8988T (cell line): ENCODE measurements at places on chromosomes 1 and 21.

DNA sequence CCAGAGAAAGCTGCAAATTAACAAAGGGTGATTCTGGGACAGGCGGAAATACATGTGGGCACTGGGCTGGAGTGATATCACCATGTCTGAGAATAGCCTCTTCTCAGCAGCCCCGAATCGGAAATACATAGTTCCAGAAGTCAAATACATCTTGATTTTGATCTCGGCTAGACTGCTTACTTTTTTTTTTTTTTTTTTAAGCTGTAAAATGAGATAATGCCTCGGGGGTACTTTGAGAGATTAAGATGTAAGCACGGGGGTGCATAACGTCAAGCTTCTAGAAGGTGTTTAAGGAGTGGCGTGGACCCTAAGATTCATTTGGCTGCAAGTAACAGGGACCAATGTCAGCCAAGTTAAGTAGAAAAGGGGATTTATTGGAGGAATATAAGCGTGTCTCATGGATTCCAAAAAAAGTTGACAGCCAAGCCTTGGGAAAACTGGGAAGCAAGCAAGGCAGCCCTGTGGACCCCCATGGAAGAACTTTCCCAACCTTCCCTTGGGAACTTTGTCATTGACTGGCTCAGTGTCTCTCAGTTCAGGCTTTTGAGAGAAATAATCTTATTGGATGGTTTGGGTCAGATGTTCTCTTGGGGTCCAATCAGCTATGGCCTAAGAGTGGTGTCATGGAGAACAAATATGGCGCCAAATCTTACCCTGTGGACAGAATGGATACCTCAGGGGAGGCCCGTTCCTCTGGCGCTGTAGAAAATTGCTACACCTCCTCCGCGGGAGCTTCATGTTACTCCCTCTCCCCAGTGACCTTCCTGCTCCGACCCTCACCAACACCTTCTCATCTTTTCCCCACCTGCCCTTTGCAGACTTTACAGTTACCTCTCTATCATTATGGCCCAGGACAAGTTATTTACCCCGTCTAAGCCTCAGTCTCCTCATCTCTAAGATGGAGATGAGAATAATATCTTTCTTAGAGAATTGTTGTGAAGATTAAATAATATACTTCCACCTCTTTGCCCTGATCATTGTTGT lies 186.6 kb downstream of the KAZN start:
- no peak for DNase-seq

- DNase-seq: no peak
Observed at GRCh38 chr1:116126281-116126680, 15.1 kb downstream of the MAB21L3 start.

DNA sequence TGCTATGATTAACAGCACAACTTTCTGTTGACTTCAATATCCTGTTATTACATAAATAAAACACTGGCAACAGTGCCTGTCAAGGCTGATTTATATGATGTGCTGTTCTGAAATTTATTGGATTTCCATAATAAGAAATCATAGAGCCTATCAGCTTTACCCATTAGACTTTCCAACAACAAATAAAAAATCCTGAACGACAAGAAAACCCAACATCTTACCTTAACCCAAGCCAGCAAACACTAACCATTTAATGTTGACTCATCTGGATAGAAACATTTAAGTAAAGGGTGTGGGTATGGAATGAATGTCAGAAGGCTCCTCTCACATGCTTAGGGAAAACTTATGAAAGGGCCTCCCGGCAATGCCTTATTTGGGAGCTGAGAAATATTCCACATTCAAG lies 165.1 kb downstream of the SLC45A1 start:
- DNase-seq: no peak

- DNase-seq: no peak
Observed at GRCh38 chr1:97385536-97386277, 535.1 kb downstream of the DPYD start.

DNA sequence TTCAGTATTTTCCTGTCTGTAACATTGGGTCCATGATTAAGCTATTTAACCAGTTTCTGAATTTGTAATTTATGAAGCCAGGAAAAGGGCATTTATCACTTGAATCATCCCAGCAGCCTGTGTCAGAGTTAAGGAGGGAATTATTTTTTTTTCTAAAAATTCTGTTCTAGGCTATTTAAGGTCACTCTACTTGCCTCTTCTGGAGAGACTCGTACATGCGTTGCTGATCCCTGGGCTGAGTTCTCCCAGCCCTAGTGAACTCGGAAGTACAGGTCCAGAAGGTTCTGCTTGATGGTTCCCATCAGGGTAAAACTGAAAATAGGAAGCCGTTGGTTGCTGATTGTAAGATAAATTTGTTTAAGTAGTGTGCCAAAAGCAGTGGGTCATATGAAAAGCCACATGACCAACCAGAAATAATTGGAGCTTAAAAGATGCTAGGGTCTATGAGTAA lies 90.7 kb downstream of the GPR88 start:
- DNase-seq: no peak

GRCh38 chr1:156099282-156099681 lies 15.2 kb upstream of the LMNA start:
- DNase-seq: no peak

DNA sequence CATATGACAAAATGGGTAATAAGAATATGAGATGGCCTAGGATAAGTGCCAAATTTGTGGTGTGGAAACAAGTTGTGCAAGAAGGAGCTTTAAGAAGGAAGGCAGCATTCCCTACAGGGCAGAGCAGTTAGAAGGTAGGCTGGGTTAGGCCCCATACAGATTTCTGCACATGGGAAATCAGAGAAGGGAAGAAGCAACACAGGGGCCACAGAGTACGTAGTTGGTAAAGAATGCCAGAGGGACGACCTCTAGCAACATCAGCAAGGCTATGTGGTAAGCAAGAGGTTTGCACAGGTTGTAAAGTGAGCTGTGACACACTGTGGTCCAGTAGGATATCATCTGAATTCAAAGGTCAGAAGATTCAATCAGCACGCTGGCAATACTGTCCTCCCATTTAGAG lies 765.6 kb upstream of the B3GALT2 start:
- DNase-seq: no peak

DNA sequence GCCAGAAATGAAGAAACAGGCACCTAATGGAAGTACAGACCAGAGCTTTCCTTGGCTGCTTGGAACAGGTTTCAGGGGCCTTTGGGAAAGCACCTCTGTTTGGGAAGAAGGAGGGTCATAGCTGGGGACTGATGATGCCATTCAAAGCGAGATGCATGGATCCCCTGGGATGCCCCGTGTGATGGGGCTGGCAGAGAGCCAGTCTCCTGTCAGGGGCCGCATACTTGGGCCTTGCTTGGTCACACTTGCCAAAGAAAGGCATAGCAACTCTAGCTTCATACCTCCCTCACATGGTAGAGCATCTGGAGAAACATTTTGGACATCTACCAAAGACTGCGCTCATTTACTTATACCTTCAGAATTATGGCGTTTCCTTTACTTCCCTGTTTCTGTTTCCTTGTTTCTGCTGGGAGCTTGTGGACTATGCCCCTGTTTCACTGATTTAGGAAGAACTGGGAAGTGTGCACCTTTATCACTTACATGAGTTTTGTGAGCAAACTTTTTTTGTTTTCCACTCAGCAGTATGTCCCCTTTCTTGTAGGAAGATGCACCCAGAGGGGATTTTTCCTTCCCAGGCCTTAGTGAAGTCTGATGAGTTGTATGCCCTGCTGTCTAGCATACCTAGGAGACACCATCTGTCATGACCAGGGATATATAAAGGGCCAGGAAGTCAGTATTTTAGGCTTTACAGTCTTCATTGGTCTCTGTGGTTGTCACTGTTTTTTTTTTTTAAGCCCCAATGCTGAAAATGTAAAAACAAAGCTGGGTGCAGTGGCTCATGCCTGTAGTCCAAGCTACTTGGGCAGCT lies 19.8 kb upstream of the ST3GAL3 start:
- no peak for DNase-seq

- no peak for DNase-seq
Observed at GRCh38 chr1:39944410-39945112, 10.4 kb upstream of the MFSD2A start.

GRCh38 chr1:232655028-232655745 lies 25.3 kb upstream of the SIPA1L2 start:
- DNase-seq: no peak

- DNase-seq: no peak
Observed at GRCh38 chr1:168835176-168835575, 106.2 kb upstream of the DPT start.

DNA sequence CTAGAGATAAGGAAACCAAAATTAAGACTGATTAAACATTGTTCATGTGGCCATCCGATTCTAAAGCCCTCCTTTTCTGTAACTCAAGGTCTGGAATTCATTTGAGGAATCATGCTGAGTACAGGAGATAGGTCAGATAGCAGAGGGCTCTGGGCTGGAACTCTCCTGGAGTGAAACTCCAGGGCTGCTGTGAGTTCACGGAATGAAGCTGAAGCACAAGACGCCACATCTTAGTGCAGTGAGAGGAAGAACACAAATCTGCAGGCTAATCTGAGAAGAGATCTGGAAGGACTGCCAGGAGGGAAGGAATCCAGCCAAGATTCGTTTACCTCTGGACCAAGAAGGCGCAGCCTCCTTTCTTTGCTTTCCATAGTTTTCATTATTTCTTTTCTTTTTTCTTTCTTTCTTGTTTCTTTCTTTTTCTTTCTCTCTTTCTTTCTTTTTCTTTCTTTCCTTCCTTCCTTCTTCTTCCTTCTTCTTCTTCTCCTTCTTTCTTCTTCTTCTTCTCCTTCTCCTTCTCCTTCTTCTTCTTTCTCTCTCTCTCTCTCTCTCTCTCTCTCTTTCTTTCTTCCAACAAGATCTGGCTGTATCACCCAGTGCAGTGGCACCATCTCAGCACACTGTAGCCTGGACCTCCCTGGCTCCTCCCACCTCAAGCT lies 74.8 kb upstream of the ATP1B1 start:
- DNase-seq: no peak

DNA sequence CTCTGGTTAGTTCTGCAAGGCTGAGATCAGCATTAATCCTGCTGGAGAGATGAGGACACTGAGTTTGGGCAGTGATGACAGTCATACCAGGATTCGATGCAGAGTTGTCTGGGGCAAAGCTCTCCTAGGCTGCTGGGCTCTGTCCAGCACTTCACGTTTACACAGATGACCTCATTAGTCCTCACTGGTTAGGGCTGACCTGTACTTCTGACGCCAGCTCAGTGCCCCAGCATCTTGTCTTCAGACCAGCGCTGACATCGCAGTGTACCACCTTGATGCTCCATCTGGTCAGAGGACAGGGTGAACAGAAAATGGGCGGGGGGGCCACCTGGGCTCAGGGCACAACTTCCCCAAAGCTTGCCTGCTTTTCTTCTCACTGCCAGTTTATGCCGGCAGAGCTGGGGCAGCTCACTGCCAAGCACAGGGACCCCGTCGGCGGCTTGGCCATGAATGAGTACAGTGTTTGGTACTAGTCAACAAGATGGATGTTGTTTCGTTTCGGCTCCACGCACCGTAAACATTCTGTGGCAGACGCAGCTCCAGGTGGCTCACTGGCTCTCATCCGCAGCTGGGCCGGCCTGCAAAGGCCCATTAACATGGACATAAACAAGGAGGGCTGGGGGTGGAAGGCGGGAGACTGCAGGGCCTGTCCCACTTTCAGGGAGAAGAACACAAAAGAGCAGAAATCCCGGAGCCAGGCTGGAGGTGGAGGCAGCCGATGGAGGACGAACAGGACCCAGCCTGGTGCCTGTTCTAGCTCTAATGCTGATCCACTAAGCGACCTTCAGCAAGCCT lies 118.7 kb downstream of the GLIS1 start:
- DNase-seq: no peak

DNA sequence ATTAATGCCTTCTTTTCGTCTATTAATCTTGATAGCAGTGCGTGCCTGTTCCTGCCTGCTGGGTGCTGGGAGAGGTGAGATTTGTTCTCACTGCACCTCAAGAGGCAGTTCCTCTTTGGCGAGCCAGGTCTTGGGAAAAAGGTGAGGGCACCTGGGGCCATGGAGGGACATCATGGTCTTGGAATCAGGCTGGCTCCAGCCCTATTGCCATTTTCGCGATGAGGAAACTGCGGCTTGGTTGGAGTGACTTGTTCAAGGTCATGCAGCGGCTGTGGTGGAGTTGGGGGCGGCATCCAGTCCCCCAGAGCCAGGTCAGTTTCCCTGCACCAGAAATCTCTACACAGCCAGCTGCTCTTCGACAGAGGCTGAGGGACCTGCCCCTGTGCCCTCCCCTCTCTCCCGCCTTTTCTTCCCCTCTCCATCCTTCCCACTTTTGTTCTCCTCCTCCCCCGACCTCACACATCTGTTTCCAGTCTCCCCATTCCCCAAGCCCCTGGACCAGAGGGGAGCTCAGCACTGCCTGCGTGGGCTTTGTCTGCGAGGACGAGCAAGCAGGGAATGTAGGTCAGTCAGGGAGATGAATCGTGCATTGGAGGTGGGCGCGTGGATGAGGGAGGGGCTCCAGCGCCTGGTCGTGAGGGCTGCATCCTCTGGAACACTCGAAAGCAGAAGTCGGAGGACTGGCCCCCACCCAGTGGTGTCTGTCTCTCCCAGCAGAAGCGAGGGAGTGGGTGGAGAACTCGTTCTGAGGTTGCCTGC lies 135.1 kb downstream of the ACTL8 start:
- no peak for DNase-seq

DNA sequence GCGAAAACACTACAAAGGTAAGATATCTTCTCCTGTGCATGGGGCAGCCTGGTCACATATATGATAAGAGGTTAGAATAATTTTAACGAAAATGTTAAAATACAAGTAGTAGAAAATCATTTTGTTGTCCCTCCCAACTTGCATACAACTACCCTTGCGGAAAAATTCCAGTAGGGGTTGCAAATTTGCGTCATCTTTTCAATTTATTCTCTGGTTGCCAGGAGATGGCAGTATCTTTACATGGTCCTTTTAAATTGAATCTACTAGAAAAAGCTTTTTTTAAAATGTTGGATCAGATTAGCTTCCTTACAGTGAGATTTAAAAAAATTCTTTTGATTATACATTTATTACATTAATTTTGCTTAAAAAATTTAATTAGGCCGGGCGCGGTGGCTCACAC lies 10.9 kb downstream of the S100PBP start:
- DNase-seq: no peak

- DNase-seq: no peak
Observed at GRCh38 chr1:81834921-81835698, 34.4 kb downstream of the ADGRL2 start.

GRCh38 chr21:35265170-35265877 lies 216.2 kb upstream of the RUNX1 start:
- DNase-seq: no peak

- no peak for DNase-seq
Observed at GRCh38 chr1:84539972-84540371, 33.6 kb upstream of the GNG5 start.

- no peak for DNase-seq
Observed at GRCh38 chr1:109361649-109362048, 36.1 kb downstream of the SORT1 start.

DNA sequence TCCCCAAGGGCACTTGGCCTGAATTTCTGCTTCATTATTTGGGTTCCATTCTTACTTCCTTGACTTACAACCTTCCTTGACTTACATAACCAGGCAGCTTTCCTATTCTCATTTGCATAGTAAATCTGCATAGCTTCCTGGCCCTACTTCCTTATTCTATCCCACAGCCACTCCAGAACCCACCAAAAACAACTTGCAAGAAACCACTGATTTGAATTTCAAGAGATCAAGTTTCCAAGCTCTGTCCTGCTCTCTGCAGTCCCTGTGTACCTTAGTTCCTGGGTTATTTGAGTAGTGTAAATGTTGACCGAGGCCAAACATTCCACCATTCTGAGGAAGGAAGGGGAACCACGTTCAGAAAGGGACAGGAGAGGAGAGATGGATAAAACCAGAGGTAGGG lies 603.3 kb downstream of the PTPRC start:
- DNase-seq: no peak
